Activated T-helper 1 cell treated with anti-CD3 and anti-CD28 coated beads, Interleukin-12 subunit alpha, Interleukin-12 subunit beta, Interleukin-2, Interleukin-4 antibody, amounts not matched to agents 30 ng/mL and 10 ng/mL and 1 ng/mL, durations not matched to agents 14 hours and 24 hours and 36 hours (primary cell): ENCODE measurements at places on chromosomes 13 and 19. TPM values are rescaled to one million over a fixed set of nuclear protein-coding genes. Genes with fewer than 3 reads are reported as not detected.

DNA sequence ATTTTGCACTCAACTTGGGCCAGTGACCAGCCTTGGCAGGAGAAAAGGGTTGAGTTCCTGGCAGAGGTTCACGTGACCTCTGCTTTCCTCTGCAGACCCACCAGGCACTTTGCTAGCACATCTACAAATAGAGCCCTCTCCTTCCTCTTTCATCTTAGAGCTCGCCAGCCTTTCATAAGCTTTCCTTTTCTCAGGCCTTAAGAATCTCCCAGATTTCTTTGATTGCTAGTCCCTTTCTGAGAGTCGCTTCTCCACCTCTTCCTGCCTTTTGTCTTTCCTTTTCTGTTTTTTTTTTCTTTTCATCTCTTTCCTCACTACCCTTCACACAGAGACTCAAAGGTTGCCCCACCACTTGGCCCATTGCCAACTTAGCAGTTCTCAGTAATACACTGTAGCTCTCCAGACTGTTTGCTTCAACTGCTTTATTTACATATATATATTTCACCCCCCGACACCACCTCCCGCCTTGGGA is 375.7 kb upstream of the SPRY2 start:
- DNase-seq = no peak

GRCh38 chr19:1455002-1455335 is 5.0 kb downstream of the APC2 start:
- DNase-seq = no peak

GRCh38 chr19:30598688-30599087 is 226.5 kb downstream of the ZNF536 start:
- DNase-seq = no peak

DNA sequence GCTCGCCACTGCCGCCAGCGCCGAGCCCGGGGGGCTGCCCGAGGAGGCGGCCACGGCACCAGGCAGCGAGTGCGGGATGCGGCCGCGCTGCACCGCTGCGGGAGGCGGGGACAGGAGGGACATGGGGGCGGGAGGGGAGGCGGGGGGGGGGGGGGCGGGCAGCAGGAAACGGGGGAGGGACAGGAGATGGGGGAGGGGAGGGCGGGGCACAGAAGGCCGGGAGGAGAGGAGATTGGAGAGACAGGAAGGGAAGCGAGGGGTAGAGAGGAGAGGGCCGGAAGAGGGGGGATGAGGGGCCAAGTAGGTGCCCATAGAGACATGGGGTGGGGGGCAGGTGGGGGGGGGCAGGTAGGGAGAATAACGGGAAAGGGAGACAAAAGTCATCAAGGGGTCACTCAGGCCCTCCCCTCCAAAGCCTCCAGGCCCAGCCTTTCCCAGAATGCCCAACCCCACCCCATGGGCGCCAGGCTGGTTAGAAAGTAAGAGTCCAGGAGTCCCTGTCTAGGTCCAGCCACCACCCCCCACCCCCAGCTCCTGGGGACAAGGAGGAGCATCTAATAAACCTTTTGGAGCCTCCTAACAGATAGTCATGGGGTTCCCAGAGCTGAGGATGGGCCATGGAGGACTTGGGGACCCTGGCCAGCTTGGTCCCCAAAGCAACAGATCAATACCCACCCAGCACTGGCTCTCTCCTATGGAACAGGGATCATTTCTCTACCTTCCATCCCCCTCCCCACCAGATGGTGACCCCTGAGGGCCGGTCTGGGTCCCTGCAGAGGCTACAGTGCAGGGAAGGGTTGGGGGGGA is 9.5 kb downstream of the NR2F6 start:
- DNase-seq = no peak

GRCh38 chr13:84137292-84137691 is 255.0 kb upstream of the SLITRK1 start:
- peak; percentile 56 for DNase-seq

GRCh38 chr19:10863107-10863717 is 8.1 kb upstream of the CARM1 start:
- DNase-seq = no peak

Gene NKG7
- 376 and 393 TPM in 2 replicates for total RNA-seq
